SW480 (cell line): ENCODE measurements at places on chromosomes 4 and X.

GRCh38 chr4:7939377-7940108 lies at the start of gene AFAP1:
Gene AFAP1 (minus strand): TSS chr4:7939861. CDS start chr4:7872078, 67,783 bp downstream.
- peak; percentile 69 for DNase-seq

DNA sequence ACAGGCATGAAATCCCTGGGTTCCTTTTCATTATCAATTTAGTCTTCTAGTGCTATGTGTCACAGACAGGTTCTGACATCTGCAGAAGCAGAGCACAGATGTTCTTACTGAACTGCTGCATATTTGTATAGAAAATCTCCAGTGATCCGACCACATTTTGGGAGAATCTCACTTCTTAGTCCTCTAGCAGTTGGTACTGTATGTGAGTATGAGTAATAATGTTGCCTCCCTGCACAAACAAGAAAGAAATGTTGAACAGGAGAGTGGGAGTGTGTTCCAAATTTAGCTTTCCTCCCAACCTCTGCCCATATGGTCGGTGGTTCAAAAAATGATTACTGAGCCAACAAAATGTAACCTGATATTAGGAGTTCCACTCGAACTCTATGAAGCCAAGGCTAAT lies 165.3 kb upstream of the GPC4 start:
- DNase-seq, result no peak

- no peak for DNase-seq
These were observed 454.4 kb downstream of the C4orf33 start for GRCh38 chr4:129550281-129550785.

DNA sequence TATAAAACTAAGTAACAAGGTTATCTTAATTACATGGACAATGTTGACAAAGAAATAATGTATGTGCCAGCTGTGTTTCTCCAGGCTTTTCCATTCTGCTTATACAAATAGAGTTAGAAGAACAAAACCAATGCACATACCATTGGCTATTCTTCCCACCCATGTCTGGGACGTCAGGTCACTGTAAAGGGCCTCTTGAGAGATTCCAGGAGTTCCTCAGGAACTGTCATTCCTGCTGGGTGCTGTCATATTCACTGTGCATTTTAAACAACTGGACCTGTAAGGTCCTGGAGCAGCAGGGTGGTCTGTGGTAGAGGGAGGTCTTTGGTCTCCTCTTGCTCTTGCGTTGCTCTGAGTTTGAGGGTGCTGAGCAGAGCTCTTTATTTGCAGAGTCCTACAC lies 74.6 kb upstream of the AP1S2 start:
- no peak for DNase-seq

GRCh38 chr4:94564252-94564651 lies 112.5 kb downstream of the PDLIM5 start:
- no peak for DNase-seq

DNA sequence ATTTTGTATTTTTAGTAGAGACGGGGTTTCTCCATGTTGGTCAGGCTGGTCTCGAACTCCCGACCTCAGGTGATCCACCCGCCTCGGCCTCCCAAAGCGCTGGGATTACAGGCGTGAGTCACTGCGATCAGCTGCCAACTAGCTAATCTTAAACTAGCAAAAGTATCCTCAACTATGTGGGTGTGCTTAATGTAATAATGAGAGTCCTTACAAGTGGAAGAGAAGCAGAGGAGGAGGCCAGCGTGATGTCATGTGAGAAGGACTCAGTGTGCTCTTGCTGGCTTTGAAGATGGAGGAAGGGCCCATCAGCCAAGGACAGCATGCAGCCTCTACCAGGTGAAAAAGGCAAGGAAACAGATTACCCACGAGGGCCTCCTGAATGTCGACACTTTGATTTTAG lies 19.6 kb downstream of the SCD5 start:
- no peak for DNase-seq

GRCh38 chr4:8323947-8324555 lies 54.5 kb downstream of the HTRA3 start:
- no peak for DNase-seq

- DNase-seq, result no peak
These were observed 284.3 kb downstream of the SLC7A11 start for GRCh38 chr4:137957806-137958205.

- no peak for DNase-seq
These were observed 42.4 kb downstream of the CLCN4 start for GRCh38 chrX:10199212-10199611.

DNA sequence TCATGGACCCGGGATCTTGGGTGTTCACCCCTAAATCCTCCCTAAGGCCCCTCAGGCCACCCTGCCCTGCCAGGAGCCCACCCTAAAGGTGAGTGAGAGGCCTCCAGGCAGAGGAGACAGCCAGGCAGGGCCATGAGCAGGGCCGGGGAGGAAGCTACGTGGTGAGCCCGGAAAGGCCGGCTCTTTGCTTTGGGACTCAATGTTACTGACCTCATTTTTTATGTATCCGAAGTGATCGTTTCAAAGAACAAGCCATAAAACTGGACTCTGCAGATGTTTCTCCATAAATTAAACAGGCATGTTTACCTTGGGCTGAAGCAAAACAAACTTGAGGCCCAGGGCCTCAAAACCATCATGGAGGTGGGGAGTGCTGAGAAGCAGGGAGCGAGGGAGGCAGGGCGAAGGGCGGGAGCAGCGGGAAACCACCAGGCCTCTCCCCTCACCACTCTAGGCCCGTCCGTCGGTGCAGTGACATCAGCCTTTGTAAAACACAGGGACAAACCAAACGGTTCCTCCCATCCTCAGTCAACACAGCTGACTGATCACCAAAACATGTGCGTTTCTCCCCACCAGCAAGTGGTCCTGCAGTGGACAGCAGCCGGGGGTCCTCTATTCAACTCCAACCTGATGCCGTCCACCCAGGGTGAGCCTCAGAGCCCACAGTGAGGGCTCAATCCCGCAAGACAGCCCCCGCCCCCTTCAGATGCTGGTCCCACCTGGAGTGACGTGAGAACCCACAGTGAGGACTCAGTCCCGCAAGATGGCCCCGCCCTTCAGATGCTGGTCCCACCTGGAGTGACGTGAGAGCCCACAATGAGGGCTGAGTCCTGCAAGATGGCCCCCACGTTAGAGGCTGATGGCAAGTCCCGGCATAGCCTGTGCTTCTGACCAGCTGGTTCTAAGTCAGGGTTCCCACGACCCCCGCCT lies 102.9 kb upstream of the LRPAP1 start:
- no peak for DNase-seq

- no peak for DNase-seq
These were observed 21.2 kb downstream of the HERC3 start for GRCh38 chr4:88613417-88613875.

- DNase-seq, result no peak
These were observed 161.8 kb downstream of the NAA11 start for GRCh38 chr4:79163981-79164490.

GRCh38 chrX:69564665-69565064 lies 51.2 kb upstream of the EDA start:
- DNase-seq, result no peak

- DNase-seq, result no peak
These were observed 22.2 kb downstream of the GPAT3 start for GRCh38 chr4:83558059-83558653.

DNA sequence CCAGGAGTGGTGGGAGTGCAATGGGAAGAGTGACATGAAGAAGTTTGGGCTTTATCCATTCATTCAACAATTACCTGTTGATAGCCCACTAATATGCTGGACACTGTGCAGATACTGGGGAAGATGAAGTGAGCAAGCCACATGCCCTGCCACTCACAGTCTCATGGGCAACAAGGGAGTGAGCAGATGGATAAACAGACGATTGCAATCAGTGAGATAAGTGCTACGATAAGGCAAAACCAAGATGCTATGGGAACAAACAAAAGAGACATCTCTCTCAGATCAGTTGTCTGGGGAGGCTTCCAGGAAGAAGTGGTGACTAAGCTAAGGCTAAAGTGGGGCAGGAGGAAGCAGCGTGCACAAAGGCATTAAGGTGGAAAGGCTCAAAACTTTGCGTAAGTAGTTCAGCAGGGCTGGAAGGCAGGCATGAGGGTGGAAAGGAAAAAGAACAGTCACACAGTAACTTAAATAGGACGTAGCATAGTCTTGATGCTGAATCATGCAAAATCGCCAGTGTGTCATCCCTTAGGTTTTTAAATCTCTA lies 31.7 kb downstream of the GAB3 start:
- DNase-seq, result no peak
